DMS53 (cell line): ENCODE measurements at places on chromosomes 4 and X.
A peak's percentile ranks its signal among the peaks of the same experiment; 100 is the strongest.

GRCh38 chr4:5662555-5662954 is 45.8 kb downstream of the EVC2 start:
- no peak for DNase-seq

GRCh38 chr4:101028886-101029285 is 318.4 kb downstream of the PPP3CA start:
- no peak for DNase-seq

DNA sequence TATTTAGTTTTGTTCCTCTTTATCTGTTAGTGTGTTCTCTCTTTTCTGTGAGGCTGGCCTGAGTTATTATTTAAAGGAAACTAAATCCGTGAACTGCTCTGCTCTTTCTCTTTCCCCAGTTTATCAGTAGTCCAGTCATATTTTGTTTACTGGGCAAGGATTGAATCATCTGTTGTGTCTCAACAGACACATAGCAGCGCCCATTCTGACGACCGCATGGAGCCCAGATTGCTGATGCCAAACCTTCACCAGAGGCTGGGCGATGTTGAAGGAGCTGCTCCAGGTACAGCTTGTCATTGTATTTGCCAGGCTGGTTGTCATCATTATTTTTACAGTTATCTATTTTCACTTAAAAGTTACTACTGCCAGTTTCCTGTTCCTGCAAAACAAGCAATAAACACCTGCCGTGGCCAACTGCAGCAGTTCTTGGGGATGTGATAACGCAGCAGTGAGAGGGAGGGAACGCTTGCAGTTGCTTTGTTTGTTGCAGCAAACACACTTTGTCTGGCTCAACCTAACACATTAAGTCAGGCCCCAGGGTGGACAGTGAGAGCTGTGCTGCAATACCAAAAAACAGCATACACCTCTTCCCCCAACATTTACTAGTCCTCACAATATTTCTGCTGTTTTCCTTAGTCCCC is 10.1 kb downstream of the REELD1 start:
- DNase-seq, result no peak

DNA sequence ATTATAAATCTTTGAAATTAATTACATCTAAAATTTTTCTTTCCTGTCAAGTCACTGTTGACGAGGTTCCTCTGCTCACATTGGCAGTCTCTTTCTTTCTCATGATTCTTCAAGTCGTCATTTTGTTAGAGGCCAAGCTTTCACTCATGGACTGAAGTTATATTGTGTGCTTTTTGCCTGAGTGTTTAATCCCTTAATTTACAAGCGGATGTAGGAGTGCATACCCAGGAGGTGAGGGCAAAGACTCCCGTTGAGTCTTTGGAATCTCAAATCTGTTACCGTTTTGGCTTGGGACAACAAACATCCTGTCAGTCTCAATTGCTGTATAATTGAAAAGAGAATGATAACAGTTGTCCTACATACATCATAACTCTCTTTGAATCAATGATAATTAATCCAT is 345.0 kb downstream of the TRIML1 start:
- DNase-seq, result no peak

- no peak for DNase-seq
Observed at GRCh38 chr4:145044341-145044740, 53.7 kb downstream of the ANAPC10 start.

- no peak for DNase-seq
Observed at GRCh38 chr4:184769141-184769765, 35.4 kb upstream of the CENPU start.

- peak; percentile 11 for DNase-seq
Observed at GRCh38 chr4:76809594-76810305, 88.2 kb downstream of the SOWAHB start.

- DNase-seq, result no peak
Observed at GRCh38 chr4:75675004-75675531, 1.9 kb upstream of the G3BP2 start.

GRCh38 chr4:145230726-145231125 is 50.3 kb upstream of the OTUD4 start:
- DNase-seq, result no peak

- no peak for DNase-seq
Observed at GRCh38 chrX:134375691-134376090, 84.3 kb upstream of the HPRT1 start.

GRCh38 chr4:27789773-27790172 is 929.1 kb downstream of the STIM2 start:
- DNase-seq, result peak; percentile 90

DNA sequence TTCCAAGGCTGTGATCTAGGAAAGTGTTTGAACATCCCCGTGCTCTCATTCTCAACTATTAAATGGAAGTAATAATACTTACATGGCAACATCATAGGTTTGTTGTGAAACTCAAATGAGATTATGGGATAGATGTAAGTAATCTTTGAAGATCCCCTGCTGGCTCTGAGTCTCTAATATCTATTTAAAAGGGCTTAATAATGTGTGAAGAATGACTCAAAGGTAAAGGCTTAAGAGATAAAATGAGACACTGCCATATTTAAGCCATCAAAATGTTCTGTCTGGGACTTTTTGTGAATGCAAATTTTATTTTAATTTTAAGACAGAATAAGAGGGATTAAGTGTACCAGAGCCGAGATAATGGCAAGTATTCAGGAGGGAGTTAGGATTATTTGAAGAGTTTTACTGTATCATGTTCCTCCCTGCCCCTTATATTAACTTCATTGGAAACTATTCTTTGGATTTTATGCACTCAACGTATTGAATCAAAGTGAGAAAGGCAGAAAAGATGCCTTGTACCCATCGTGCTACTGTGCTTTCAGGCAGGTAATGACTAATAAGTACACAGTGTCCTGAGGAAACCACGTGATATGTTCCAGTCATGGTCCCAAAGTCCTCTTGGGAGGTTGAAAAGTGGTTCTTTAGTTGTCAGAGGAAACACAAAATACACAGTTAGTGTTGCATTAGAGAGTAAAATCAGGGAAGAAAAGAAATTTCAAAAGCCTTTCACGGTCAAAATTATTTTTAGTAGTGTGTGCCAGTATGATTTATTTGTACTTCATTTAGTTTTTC is 192.4 kb downstream of the RBM46 start:
- peak; percentile 8 for DNase-seq

DNA sequence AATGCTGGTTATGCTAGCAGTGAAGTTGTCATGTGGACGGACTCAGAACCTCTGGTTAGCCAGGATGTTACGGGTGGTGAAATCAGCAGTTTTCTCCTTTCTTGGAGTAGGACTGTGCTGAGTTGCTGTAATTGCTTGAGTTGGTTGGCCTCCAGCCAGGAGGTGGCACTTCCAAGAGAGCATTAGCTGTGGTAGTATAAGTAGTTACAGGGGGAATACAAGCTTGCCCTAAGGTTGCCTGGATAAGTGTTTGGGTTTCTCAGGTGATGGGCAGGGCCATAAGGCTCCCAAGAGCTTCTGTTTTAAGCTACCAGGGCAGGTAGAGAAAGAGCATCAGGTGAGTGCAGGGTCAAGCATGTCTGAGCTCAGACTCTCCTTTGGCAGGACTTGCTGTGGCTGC is 103.0 kb downstream of the ZNF518B start:
- no peak for DNase-seq

DNA sequence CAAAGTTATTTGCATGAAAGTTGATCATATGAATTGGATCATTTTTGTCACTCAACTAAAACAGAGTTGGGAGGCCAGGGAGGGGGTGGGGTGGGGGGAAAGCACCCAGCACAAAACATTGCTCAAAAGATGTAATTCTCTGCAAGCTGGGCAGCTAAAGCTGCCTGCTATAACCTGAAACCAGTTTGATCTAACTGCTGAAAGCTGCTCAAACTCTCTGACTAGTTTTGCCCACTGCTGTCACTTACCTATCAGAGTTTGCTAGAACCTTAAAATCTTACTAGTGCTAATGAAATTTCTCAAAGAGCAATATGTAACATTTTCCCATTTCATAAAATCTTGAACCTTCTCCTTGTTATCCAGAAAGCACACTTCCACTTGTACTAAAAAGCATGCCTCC is 10.4 kb downstream of the CXCL8 start:
- no peak for DNase-seq

- no peak for DNase-seq
Observed at GRCh38 chr4:24922416-24922815, 9.6 kb upstream of the CCDC149 start.

DNA sequence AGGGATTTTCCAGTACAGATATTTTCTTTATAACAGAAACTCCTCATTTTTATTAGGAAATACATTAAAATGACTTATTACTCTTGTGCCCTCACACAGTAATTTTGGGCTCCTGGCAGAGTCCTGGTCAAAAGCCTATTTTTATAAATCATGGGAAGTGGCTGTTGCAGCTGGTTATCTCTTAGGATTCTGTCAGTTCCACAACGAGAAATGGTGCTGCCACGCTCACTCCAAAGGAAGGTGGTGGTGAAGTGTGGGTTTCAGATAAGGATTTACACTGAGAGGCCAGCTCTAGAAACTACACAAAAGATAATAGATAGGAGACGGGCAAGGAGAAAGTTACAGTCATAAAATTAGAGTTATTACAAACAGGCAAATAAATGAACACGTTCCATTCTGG is 159.2 kb upstream of the FAM241A start:
- DNase-seq, result no peak

GRCh38 chr4:8585721-8586212 is 5.6 kb downstream of the GPR78 start:
- DNase-seq, result no peak

GRCh38 chr4:120658772-120659171 is 263.8 kb downstream of the PRDM5 start:
- peak; percentile 20 for DNase-seq

DNA sequence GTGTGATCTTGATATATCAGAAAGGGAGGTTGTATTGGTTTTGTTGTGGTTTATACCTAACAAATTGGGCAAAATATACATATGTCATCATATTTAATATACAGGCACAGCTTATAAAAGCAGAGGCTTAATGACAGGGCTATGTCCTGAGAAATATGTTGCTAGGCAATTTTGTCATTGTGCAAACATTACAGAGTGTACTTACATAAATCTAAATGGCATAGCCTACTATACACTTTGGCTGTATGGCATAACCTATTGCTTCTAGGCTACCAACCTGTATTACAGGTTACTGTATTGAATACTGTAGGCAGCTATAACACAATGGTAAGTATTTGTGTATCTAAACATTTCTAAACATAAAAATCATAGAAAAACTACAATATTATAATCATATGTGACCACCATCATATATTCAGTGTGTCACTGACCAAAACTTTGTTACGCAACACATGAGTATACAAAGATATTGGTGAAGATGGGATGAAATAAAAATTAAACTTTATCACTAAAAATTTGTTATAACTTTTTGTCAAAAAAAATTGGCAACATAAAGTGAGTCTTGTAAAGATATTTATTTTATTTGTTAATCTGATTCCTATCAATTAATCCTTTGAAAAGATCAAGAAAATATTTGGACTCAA is 414.0 kb upstream of the HS3ST1 start:
- peak; percentile 95 for DNase-seq

GRCh38 chrX:149074398-149074797 is 430.7 kb downstream of the IDS start:
- no peak for DNase-seq

DNA sequence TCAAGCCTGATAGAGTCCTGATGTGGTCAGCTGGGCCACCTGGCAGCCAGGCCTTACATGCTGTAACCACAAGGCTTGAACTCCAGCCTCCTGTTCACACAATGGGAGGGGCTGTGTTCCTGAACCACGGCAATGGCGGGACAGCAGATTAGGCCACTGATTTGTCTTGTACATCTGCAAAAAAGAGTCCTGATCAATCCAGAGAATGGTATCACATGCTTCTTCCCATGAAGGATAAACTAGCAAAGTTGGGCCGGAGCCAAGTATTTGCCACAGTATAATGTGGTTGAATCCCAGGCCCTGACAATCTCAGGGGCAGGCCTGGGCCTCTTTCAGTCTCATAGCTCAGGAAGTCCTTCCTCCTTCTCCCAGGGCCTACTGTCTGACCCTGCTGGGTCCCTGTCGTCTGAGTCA is 2182.5 kb upstream of the AGA start:
- DNase-seq, result peak; percentile 24

DNA sequence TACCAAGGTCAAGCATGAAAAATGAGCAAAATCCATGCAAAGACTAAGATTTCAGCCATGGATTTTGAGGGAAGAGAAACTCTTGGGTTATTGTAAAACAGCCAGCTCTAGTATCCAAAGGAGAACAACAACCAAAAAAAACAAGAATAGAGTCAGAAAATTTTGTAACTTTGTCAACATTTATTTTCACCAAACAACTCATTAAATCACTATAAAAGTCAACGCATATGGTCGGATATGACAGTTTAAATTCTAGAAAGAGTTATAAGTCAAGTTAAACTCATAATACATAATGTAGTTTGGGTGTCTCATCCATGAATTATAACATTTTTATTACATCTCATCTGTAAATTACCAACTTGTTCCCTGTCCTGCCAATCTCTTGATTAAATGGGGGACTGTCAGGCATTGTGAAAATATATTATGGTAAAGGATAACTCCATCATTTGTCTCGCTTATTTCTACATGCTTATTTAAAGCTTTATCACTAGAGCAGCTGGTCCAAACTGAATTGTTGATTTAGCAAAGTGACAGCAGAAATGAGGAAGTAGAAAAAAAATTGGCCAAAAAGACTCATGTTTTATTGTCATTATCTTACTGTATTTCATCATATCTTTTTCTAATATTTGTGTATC is 224.8 kb upstream of the NOCT start:
- peak; percentile 2 for DNase-seq

DNA sequence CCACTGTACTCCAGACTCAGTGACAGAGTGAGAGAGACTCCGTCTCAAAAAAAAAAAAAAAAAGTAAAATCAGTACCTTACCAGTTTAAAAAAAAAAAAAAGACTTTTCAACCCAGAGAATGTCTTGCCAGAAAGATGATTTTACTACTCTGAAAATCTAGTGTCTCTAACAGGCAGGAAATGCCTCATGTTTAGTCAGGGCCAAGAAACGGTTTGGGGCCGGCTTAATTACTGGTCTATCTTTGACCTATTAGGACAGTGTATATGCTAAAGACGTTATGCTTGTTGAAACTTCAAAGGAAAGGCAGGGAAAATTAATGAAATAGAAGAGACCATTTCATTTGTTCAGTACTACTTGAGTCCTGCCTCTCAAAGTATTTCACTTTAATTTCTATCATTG is 9.9 kb downstream of the BEND4 start:
- DNase-seq, result no peak

DNA sequence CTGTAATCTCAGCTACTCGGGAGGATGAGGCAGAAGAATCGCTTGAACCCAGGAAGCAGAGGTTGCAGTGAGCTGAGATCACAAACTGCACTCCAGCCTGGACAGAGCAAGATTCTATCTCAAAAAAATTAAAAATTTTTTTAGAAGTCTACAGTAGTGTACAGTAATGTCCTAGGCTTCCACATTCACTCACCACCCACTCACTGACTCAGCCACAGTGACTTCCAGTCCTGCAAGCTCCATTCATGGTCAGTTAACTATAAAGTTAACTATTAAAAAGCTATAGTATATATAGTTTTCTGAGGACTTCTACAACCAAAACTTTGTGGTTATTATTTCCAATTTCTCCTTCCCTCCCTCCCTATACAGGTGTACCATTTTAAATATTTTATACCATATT is 34.7 kb upstream of the NEUROG2 start:
- DNase-seq, result no peak
